ENCODE measurements at places on chromosomes 1 and 21. TPM values are rescaled to one million over a fixed set of nuclear protein-coding genes. Genes with fewer than 3 reads are reported as not detected.

The KIF2C gene
- 10.6 TPM for polyA plus RNA-seq

The CHI3L1 gene
- 1.7 TPM for polyA plus RNA-seq

The RORC gene
- polyA plus RNA-seq = 11.8 TPM

The GPR153 gene
- polyA plus RNA-seq = 23.4 TPM

The CCDC17 gene
- polyA plus RNA-seq = 1.8 TPM

The SUMO3 gene
- polyA plus RNA-seq = 61.7 TPM

The FCRL2 gene
- not detected for polyA plus RNA-seq

The DMRTA2 gene
- polyA plus RNA-seq = 0.32 TPM

The NPR1 gene
- polyA plus RNA-seq = 17.2 TPM

The GPR137B gene
- 5.8 TPM for polyA plus RNA-seq

The OR2L13 gene
- polyA plus RNA-seq = not detected

The DHCR24 gene
- polyA plus RNA-seq = 17.8 TPM

The FMO4 gene
- polyA plus RNA-seq = 3.8 TPM

The UQCRHL gene
- polyA plus RNA-seq = 1.6 TPM

The CACYBP gene
- 86.4 TPM for polyA plus RNA-seq

The CFHR1 gene
- not detected for polyA plus RNA-seq

The S100A7 gene
- not detected for polyA plus RNA-seq

The S100A7A gene
- polyA plus RNA-seq = not detected

The ZBTB8OS gene
- polyA plus RNA-seq = 23.2 TPM

The COL8A2 gene
- 6.9 TPM for polyA plus RNA-seq

The HUNK gene
- polyA plus RNA-seq = 6.3 TPM

The AMPD1 gene
- polyA plus RNA-seq = 142 TPM

The AMY1A gene
- not detected for polyA plus RNA-seq

The LCE3E gene
- not detected for polyA plus RNA-seq

The LAMC2 gene
- polyA plus RNA-seq = 2.6 TPM

The SPTA1 gene
- 5.9 TPM for polyA plus RNA-seq

The AJAP1 gene
- 0.92 TPM for polyA plus RNA-seq

The GNG5 gene
- 165 TPM for polyA plus RNA-seq

The TNFRSF18 gene
- polyA plus RNA-seq = 4.1 TPM

The BLACAT1 gene
- not detected for polyA plus RNA-seq

The RNPC3 gene
- polyA plus RNA-seq = 24.6 TPM

The SPRR1A gene
- polyA plus RNA-seq = not detected

The CD1E gene
- 0.32 TPM for polyA plus RNA-seq

The EFNA3 gene
- 2.5 TPM for polyA plus RNA-seq

The CRNN gene
- polyA plus RNA-seq = not detected

The OR2L3 gene
- polyA plus RNA-seq = not detected

The S100A2 gene
- polyA plus RNA-seq = 2.2 TPM

The RGS4 gene
- polyA plus RNA-seq = 1.2 TPM

The PTGER3 gene
- 1.2 TPM for polyA plus RNA-seq

Measured in hindlimb muscle (tissue), 1 donor.